ENCODE measurements at places on chromosomes 5 and 9. TPM values are rescaled to one million over a fixed set of nuclear protein-coding genes. Genes with fewer than 3 reads are reported as not detected.

DNA sequence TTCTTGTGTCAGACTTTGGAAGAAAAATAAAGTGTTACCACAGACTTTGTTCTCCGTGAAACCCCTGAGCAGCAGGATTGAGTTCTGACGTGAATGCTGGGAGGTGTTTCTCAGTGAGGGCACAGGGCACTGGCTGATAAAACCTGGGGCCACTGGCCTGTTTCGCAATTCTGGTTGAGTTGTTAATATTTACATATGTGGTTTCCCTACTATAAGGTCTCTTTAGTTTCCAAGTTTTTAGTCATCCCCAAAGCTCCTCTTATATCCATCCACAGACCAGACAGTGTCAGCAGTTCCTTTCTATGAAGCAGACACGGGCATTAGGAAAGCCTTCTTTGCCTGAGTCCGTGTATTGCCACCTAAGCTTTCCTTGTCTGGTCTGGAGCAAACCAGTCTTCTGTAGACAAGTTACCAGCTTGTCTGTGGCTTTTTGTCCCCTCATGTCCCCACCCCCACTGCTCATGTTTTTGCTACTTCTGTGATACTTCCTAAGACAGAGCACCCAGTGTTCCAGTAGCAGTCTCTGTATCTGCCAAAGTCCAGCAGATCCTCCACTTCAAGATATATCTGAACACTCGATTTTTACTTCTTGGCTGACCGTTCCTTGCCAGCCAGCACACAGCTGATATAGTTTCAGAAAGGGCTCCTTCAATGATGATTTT, 42.0 kb downstream of the ACO1 start:
- no peak overlapping the region for H3K4me3 ChIP-seq
- no peak overlapping the region for H3K27ac ChIP-seq
- H3K27me3 ChIP-seq: no peaks in the 10 kb centered on the region
- DNase-seq: no peak
- no peaks in the 10 kb centered on the region for H3K4me1 ChIP-seq
- peaks cover 3% of the 10 kb centered on the region for H3K36me3 ChIP-seq

Gene IL12B
- total RNA-seq: not detected

Gene C9orf50
- not detected for total RNA-seq

Gene IGFBPL1
- total RNA-seq: not detected

DNA sequence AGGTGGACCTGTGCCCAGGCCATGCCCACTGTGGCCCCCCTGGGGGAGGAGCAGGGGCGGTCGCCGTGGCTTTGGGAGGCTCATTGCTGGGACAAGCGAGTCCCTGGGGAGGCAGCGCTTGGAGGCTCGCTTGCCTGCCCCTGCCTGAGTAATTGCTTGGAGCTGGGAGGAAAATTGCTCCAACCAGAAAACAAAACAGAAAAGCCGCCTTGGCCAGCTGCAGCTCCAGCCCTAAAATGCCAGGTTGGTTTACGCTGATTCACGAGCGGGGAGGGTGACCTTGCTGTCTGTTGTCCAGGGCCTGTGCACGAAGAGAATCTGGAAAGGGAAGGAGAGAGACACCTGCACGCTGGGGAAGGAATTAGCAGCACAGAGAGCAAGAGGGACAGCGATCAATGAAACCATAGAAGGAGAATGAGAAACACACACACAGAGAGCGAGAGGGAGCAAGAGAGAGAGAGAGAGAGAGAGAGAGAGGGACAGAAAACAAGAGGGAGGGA, 25.3 kb downstream of the NTNG2 start:
- H3K4me3 ChIP-seq: no peak overlapping the region
- H3K27ac ChIP-seq: no peak overlapping the region
- DNase-seq: no peak
- no peaks in the 10 kb centered on the region for H3K36me3 ChIP-seq
- H3K27me3 ChIP-seq: peaks cover 3% of the 10 kb centered on the region

DNA sequence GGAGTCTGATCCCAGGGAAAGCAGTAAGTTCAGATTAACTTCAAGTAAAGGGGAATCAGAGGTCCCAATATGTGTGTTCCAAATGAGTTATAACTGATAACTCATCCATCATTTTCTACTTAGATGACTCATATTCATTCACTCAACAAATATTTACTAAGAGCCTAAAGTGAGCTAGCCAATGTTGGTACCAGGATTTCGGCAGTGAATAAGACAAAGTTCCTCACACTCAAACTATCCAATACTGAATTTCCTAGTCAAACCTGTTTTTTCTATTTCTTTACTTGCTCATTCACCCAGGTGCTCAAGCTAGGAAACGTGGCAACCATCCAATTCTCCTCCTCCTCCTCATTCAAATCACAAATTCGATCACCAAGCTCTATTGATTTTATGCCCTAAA, 25.8 kb downstream of the FBXW2 start:
- H3K4me3 ChIP-seq: no peak overlapping the region
- H3K27me3 ChIP-seq: no peaks in the 10 kb centered on the region
- no peak overlapping the region for H3K27ac ChIP-seq
- no peak for DNase-seq
- H3K36me3 ChIP-seq: peaks cover 25% of the 10 kb centered on the region
- no peaks in the 10 kb centered on the region for H3K4me1 ChIP-seq

Gene CTXN3
- not detected for total RNA-seq

GRCh38 chr5:138177941-138178515, 402 bp downstream of the BRD8 start:
- H3K4me3 ChIP-seq: peak overlapping the region; percentile 90
- DNase-seq: peak; percentile 5
- peaks cover 13% of the 10 kb centered on the region for H3K4me1 ChIP-seq
- peaks cover 11% of the 10 kb centered on the region for H3K36me3 ChIP-seq

Gene PCDHAC2
- total RNA-seq: not detected

Gene ECPAS
- 92.8 TPM for total RNA-seq

GRCh38 chr5:73596705-73597328, 29.2 kb upstream of the ARHGEF28 start:
- no peak for DNase-seq

GRCh38 chr9:16515207-16515606, 355.3 kb downstream of the BNC2 start:
- no peak overlapping the region for H3K4me3 ChIP-seq
- H3K36me3 ChIP-seq: no peaks in the 10 kb centered on the region
- DNase-seq: no peak
- no peaks in the 10 kb centered on the region for H3K4me1 ChIP-seq
- no peak overlapping the region for H3K27ac ChIP-seq
- no peaks in the 10 kb centered on the region for H3K27me3 ChIP-seq

Gene SCGB3A1
- total RNA-seq: 2.0 TPM

- no peak for DNase-seq
- H3K36me3 ChIP-seq: peaks cover 90% of the 10 kb centered on the region
- peaks cover 23% of the 10 kb centered on the region for H3K4me1 ChIP-seq
- H3K27ac ChIP-seq: no peak overlapping the region
Measured at GRCh38 chr5:170252720-170253350, 20.1 kb downstream of the C5orf58 start.

Gene MORN5
- total RNA-seq: not detected

DNA sequence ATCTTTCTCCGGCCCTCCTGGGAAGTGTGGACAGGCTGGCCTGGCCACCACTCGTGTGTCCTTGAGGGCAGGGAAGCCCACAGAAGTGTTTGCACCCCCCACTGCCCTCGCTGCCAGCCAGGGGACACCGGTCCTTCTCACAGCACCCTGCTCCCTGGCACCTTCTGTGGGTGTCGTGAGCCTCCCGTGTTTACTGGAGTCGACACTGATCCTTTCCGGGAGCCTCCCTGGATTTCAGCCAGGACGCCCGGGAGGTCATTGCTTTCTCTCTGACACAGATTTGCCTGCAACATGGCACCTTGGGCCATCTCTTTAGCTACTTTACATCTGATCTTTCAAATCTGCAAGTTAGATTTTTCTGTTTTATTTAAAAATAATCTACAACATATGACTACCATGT, 120.4 kb upstream of the CACNA1B start:
- DNase-seq: no peak
- H3K27me3 ChIP-seq: no peaks in the 10 kb centered on the region
- H3K36me3 ChIP-seq: peaks cover 27% of the 10 kb centered on the region
- H3K4me1 ChIP-seq: peaks cover 5% of the 10 kb centered on the region
- H3K4me3 ChIP-seq: no peak overlapping the region

- H3K4me1 ChIP-seq: no peaks in the 10 kb centered on the region
- H3K27me3 ChIP-seq: no peaks in the 10 kb centered on the region
- no peaks in the 10 kb centered on the region for H3K36me3 ChIP-seq
Measured at GRCh38 chr9:87667164-87667738, 58.7 kb upstream of the CTSL start.

- no peaks in the 10 kb centered on the region for H3K36me3 ChIP-seq
- H3K27ac ChIP-seq: no peak overlapping the region
- DNase-seq: no peak
- H3K4me3 ChIP-seq: no peak overlapping the region
- no peaks in the 10 kb centered on the region for H3K27me3 ChIP-seq
- H3K4me1 ChIP-seq: no peaks in the 10 kb centered on the region
Measured at GRCh38 chr5:136202469-136203205, 9.7 kb upstream of the SMIM32 start.

- H3K27me3 ChIP-seq: no peaks in the 10 kb centered on the region
- H3K4me3 ChIP-seq: no peak overlapping the region
- H3K27ac ChIP-seq: no peak overlapping the region
- no peaks in the 10 kb centered on the region for H3K4me1 ChIP-seq
Measured at GRCh38 chr5:122693963-122694362, 80.9 kb upstream of the SNX2 start.

- H3K4me3 ChIP-seq: no peak overlapping the region
- no peak for DNase-seq
- H3K36me3 ChIP-seq: no peaks in the 10 kb centered on the region
- H3K27ac ChIP-seq: no peak overlapping the region
- H3K27me3 ChIP-seq: no peaks in the 10 kb centered on the region
- H3K4me1 ChIP-seq: no peaks in the 10 kb centered on the region
Measured at GRCh38 chr5:169091396-169091980, 209.5 kb downstream of the SLIT3 start.

DNA sequence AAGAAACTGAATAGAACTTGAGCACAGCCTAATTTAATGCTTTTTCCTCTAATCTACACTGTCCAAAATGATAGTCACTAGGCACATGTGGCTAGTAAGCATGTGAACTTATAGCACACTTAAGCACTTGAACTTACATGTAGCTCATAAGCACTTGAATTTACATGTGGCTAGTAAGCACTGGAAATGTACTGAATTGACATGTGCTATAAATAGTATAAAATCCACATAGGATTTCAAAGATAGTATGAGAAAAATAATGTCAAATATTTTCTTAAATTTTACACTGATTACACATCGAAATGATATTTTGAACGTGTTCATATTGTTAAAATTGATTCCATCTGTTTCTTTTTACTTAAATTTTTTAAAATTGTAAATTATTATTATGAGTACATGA, 167.3 kb downstream of the CARTPT start:
- no peak overlapping the region for H3K4me3 ChIP-seq
- H3K27ac ChIP-seq: no peak overlapping the region
- no peaks in the 10 kb centered on the region for H3K4me1 ChIP-seq
- H3K36me3 ChIP-seq: no peaks in the 10 kb centered on the region
- no peak for DNase-seq
- no peaks in the 10 kb centered on the region for H3K27me3 ChIP-seq

- no peaks in the 10 kb centered on the region for H3K36me3 ChIP-seq
- H3K27me3 ChIP-seq: no peaks in the 10 kb centered on the region
- no peaks in the 10 kb centered on the region for H3K4me1 ChIP-seq
- H3K27ac ChIP-seq: no peak overlapping the region
- no peak overlapping the region for H3K4me3 ChIP-seq
- DNase-seq: no peak
Measured at GRCh38 chr9:85662573-85662972, 79.2 kb downstream of the AGTPBP1 start.

DNA sequence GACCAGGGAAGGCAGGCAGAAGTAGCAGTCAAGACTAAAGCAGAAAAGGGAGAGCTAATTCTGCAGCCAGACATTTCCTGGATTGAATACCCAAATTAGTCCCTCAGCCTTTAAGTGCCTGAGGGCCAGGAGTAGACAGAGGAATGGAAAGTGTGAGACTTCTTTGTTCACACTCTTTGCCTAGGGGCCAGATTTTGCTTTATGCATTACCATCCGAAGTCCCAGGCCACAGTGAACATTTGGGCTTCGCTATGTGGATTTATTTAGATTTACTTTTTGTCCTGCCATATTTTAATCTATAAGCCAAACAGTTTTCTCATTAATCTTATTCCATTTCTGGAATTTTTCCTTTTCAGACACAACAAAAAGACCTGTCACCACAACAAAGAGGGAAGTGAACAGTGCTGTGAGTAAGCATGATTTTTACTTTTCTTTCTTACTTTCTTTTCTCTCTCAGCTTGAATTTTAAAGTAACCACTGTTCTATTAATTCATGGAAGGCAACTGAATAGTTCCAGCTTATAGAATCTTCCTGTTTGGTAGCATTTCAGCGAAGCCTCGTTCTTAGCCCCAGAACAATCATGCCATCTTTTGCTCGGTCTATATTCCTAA, 52.6 kb downstream of the PDCD1LG2 start:
- H3K27me3 ChIP-seq: no peaks in the 10 kb centered on the region
- H3K36me3 ChIP-seq: no peaks in the 10 kb centered on the region
- DNase-seq: no peak
- H3K27ac ChIP-seq: no peak overlapping the region

Gene CDH6
- total RNA-seq: not detected

GRCh38 chr5:135432113-135432512, 15.0 kb downstream of the DCANP1 start:
- H3K36me3 ChIP-seq: no peaks in the 10 kb centered on the region
- DNase-seq: no peak
- no peaks in the 10 kb centered on the region for H3K4me1 ChIP-seq
- no peak overlapping the region for H3K27ac ChIP-seq
- no peak overlapping the region for H3K4me3 ChIP-seq

DNA sequence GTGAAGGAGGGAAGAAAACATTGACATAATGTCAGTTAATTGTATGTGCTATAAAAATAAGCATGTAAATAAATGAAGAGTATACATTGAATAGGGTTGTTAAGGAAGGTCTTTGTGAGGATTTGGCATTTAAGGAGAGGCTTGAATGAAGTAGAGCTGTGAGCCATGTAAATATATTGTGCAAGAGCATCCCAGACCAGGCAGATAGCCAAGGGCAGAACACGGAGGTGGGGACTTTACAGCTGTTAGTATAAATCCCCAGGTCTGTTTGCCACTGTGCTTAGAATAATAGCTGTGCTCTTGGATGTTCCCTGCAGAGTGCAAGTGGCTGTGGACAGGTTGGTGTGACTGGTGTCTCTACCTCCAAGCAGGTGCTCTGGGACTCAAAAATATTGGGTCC, 211.7 kb downstream of the LRRC70 start:
- H3K4me3 ChIP-seq: no peak overlapping the region
- DNase-seq: no peak
- no peaks in the 10 kb centered on the region for H3K36me3 ChIP-seq
- H3K27me3 ChIP-seq: no peaks in the 10 kb centered on the region
- no peaks in the 10 kb centered on the region for H3K4me1 ChIP-seq

GRCh38 chr5:51651889-51652288, 268.6 kb downstream of the ISL1 start:
- H3K4me1 ChIP-seq: no peaks in the 10 kb centered on the region
- H3K36me3 ChIP-seq: no peaks in the 10 kb centered on the region
- DNase-seq: no peak
- H3K4me3 ChIP-seq: no peak overlapping the region
- no peaks in the 10 kb centered on the region for H3K27me3 ChIP-seq
- H3K27ac ChIP-seq: no peak overlapping the region

- H3K4me1 ChIP-seq: peaks cover 19% of the 10 kb centered on the region
- no peak overlapping the region for H3K4me3 ChIP-seq
- H3K27me3 ChIP-seq: no peaks in the 10 kb centered on the region
- no peaks in the 10 kb centered on the region for H3K36me3 ChIP-seq
Measured at GRCh38 chr9:112041536-112042243, 133.4 kb downstream of the SUSD1 start.
